Vein endothelial cell (primary cell): ENCODE measurements at places on chromosomes 11 and 22. TPM values are rescaled to one million over a fixed set of nuclear protein-coding genes. Genes with fewer than 3 reads are reported as not detected.

Gene TRPM5
- total RNA-seq: not detected in 2 replicates

Gene MRPL11
- 41.2 and 49.1 TPM in 2 replicates for total RNA-seq

Gene CECR2
- total RNA-seq: under 0.01 and 0.10 TPM in 2 replicates

Gene EEF1G
- 1,284 and 1,362 TPM in 2 replicates for total RNA-seq

Gene SLC22A6
- not detected in 2 replicates for total RNA-seq

Gene TRIM66
- 5.6 and 5.7 TPM in 2 replicates for total RNA-seq

Gene POLD4
- total RNA-seq: 53.0 and 75.8 TPM in 2 replicates

Gene OR4D5
- not detected in 2 replicates for total RNA-seq

Gene SESN3
- total RNA-seq: 46.4 and 68.6 TPM in 2 replicates

Gene PGA3
- not detected in 2 replicates for total RNA-seq

Gene DUSP8
- 0.57 and 1.3 TPM in 2 replicates for total RNA-seq

Gene PIH1D2
- total RNA-seq: 1.7 and 2.6 TPM in 2 replicates

Gene CCDC116
- total RNA-seq: 0.33 and 0.38 TPM in 2 replicates

Gene RIC3
- not detected in 2 replicates for total RNA-seq

Gene NPAT
- 20.6 and 22.1 TPM in 2 replicates for total RNA-seq

Gene MS4A10
- not detected in 2 replicates for total RNA-seq

Gene HPX
- total RNA-seq: 0.33 and 0.67 TPM in 2 replicates

Gene RFPL2
- total RNA-seq: not detected in 2 replicates

Gene C22orf31
- total RNA-seq: not detected in 2 replicates

Gene VPS37C
- total RNA-seq: 18.1 and 20.9 TPM in 2 replicates

Gene BUD13
- total RNA-seq: 19.3 and 21.4 TPM in 2 replicates

Gene ESAM
- 114 and 190 TPM in 2 replicates for total RNA-seq

Gene KCNC1
- not detected in 2 replicates for total RNA-seq

Gene ART1
- total RNA-seq: not detected in 2 replicates

Gene PKDREJ
- not detected in 2 replicates for total RNA-seq

Gene SNX32
- total RNA-seq: 0.10 and 1.6 TPM in 2 replicates

Gene MMP13
- total RNA-seq: not detected in 2 replicates

Gene JAML
- total RNA-seq: 0.65 TPM in 1 of 2 replicates, not detected in the other

Gene OPCML
- not detected in 2 replicates for total RNA-seq

Gene TSPAN18
- total RNA-seq: 60.3 and 71.2 TPM in 2 replicates

Gene TRIM49D2
- not detected in 2 replicates for total RNA-seq

Gene FLRT1
- not detected in 2 replicates for total RNA-seq
